Vagina (tissue), 2 donors: ENCODE measurements at places on chromosomes 16 and 17.
A peak's percentile ranks its signal among the peaks of the same experiment; 100 is the strongest.

GRCh38 chr17:73157521-73157890 lies 7.3 kb upstream of the SSTR2 start:
- DNase-seq, result no peak

GRCh38 chr16:12000032-12000431 lies 23.5 kb downstream of the SNX29 start:
- DNase-seq, result no peak

GRCh38 chr16:84950906-84951305 lies 60.4 kb downstream of the ZDHHC7 start:
- DNase-seq, result no peak

DNA sequence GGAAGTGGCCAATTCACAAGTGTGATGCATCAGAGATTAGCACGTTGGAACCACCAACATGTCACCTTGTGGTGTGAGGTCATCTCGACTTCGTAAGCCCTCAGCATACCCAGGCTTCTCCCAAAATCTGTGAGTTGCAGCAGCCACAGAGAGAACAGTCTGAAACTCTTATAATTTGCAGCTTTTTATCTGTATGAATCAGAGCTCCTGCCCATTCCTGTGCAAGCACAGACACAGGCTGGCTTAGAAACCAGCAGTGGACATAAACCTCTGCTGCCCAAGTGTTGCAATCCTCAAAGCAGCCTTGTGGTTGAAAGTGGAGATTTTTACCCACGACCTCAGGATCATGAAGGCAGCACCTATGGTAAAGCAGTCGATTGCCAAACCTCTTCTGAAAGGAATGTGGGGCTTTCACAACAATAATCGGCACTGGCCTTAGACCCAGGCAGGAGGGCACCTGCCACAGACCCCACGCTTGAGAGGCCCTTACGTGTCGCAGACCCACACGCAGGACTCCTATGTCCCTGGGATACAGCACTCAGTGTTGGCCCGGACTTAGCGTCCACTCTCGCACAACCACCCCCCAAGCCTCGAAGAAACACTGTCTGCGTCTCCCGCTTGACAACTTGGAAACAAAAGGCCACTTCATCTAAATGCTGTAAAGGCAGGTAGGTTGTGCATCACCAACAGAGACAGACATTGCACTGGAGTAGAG lies 24.5 kb upstream of the OSGIN1 start:
- DNase-seq, result no peak

- DNase-seq, result no peak
These were observed 1.7 kb downstream of the SPHK1 start for GRCh38 chr17:76385892-76386786.

GRCh38 chr16:47037396-47037745 lies 63.9 kb upstream of the DNAJA2 start:
- DNase-seq, result no peak

DNA sequence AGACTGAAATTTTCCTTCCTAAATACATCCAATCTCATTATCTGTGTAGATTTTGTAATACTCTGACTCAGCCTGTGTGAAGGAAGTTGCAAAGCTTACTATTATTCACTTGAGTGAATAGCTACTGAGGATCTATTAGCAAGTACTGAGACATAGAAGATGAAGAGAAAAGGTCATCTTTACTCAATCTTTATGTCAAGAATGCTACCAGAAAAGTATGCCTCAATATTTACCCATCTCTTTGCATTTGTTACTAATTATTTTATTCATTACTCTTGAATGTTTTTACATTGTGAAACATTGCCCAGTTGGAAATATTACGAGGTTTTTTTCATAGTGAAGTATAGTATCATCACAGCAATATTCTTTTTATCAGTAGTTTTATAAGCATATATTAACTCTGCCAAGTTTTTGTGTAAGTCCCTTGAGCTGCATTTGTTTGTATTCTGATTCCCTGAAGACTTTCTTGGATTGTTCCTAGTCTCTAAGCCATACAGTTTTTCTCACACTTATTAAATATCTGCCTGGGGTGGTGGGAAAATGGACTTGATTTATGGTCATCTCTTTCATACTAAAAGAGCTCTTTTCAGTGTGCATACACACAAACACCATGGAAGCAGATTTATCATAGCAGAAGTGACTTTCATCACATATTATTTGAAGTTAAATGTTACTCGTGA lies 110.4 kb downstream of the MRTFB start:
- no peak for DNase-seq

DNA sequence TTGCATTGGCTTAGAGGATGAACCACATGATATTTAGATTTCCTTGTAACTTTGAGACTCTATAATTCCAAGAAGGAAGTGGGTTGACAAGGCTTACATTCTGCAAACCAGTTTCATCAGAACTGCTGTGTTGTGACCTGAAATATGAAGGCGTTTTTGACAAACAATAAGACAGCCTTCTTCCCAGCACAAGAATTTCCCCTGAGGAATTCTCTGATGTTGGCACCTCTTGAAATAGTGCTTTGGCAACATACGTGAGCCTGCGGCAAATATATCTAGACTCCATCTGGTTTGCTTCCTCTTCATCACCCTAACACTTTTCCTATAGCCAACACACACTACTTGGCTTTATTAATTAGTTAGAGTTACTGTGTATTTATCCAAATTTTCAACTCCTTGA lies 585.5 kb upstream of the SOX9 start:
- no peak for DNase-seq

- no peak for DNase-seq
These were observed 40.1 kb downstream of the PEMT start for GRCh38 chr17:17551361-17551760.

GRCh38 chr17:39979016-39979670 lies 1.5 kb upstream of the PSMD3 start:
- no peak for DNase-seq

DNA sequence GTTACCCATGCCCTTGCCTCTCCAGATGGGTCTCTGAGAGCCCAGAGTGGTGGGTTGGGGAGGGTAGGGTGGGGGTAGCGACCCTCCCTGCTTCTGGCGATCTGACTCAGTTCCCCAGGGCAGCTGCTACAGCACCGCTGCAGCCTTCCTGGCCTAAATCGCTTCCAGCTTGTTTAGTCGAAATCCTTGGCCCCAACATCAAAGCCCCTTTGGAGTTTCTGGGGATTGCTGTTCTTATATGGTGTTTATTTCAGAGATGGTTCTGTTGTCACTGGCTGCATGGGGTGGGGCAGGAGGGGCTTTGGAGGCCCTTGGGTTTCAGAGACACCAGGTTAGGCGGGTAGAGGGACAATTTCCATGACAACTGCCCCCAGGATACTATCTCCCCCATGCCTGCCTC lies 35.9 kb downstream of the FZD2 start:
- DNase-seq, result no peak

GRCh38 chr16:79721270-79721669 lies 120.7 kb upstream of the MAF start:
- no peak for DNase-seq

DNA sequence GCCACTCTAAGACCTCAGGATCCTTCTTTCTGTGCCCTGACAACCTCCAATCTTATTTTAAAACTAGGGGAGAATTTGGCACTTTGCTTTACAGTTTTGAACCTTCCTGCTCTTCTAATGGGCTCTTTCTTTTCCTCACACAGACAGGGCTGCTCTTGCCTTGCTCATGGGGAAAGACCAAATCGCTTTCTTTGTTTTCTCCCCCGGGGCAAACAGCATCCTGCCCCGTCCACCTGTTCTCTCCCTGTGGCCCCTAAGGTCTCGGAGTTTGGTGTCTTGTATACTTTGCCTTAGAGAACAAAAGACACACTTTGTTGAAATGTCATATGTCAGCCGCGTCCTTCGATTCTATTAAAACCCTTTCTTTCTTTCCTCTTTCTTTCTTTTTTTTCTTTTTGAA lies 306.7 kb upstream of the SALL1 start:
- no peak for DNase-seq

DNA sequence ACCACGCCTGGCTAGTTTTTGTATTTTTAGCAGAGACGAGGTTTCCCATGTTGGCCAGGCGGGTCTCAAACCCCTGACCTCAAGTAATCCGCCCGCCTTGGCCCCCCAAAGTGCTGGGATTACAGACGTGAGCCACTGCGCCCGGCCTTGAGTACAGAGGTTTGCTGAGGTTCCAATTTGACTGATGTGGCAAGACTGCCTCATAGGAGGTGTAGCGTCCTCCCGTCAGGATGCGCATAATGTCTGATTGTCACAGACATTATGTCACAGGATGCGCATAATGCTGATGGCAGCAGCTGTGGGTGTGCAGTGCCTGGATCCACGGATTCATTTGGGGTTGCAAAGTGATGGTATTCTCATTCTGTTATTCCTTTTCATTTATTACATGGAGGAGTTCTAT lies 45.2 kb downstream of the HAPSTR1 start:
- no peak for DNase-seq

GRCh38 chr16:62720651-62721050 lies 684.4 kb upstream of the CDH8 start:
- DNase-seq, result no peak

- peak; percentile 60 for DNase-seq
These were observed 18.7 kb upstream of the ADGRG1 start for GRCh38 chr16:57609541-57610401.

- DNase-seq, result peak; percentile 42
These were observed 25.6 kb downstream of the WIPI1 start for GRCh38 chr17:68431661-68432071.

DNA sequence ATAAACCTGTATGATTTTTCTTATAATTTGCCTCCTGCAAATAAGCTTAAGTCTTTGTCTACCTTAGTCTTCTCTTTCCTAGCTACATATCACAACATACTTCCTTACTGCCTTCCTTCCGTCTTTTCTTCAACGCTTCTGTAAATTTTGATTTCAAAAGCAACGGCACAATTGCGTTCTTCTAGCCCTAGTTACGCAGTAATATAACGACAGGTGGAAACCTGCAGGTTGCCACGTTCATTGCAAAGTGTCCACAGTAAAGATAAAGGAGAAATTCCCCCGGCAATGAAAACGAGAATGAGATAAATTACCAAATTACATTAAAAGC lies 546 bp upstream of the PSMD7 start:
- no peak for DNase-seq

DNA sequence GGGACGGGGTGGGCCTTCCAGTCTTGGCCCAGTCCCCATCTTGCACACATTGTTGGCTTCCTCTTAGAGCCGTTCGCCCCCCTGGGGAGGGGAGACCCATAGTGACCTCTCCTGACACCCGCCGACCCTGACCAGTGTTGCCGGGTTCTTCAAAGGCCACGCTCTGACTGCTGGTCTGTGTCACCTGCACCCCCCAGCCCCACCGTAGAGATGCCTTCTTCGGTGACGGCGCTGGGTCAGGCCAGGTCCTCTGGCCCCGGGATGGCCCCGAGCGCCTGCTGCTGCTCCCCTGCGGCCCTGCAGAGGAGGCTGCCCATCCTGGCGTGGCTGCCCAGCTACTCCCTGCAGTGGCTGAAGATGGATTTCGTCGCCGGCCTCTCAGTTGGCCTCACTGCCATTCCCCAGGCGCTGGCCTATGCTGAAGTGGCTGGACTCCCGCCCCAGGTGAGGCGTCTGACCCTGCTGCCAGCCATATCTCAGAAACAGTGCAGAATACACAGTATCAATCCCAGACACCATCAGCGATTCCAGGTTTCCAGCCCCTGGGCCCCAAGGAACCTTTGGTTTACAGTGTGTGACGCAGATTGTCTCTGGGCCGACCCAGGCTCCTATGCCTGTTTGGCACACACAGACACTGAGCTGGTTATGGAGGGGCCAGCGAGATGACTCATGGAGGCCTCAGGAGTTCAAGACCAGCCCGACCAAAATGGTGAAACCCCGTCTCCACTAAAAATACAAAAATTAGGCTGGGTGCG lies 1.3 kb downstream of the SLC26A11 start:
- DNase-seq, result no peak

GRCh38 chr16:52597073-52597771 lies 50.3 kb upstream of the TOX3 start:
- DNase-seq, result no peak

DNA sequence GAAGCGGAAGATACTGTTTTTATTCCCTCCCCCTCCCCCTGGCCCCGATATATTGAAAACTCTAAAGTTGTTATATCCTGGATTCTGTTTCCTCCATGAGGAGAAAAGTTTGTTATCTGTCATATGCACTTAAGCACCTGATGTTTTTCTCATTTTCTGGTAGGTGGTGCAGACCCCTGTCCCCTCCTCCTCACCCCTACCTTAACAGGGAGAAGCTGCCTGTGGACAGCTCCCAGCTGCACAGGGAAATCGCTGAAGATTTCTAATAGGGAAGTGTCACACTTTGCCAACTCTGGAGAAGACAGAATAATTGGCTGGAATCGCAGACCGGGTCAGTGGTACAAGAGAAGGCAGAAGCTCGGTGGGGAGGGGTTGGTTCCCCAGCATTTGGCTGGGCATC lies 45.3 kb upstream of the TOB1 start:
- no peak for DNase-seq

DNA sequence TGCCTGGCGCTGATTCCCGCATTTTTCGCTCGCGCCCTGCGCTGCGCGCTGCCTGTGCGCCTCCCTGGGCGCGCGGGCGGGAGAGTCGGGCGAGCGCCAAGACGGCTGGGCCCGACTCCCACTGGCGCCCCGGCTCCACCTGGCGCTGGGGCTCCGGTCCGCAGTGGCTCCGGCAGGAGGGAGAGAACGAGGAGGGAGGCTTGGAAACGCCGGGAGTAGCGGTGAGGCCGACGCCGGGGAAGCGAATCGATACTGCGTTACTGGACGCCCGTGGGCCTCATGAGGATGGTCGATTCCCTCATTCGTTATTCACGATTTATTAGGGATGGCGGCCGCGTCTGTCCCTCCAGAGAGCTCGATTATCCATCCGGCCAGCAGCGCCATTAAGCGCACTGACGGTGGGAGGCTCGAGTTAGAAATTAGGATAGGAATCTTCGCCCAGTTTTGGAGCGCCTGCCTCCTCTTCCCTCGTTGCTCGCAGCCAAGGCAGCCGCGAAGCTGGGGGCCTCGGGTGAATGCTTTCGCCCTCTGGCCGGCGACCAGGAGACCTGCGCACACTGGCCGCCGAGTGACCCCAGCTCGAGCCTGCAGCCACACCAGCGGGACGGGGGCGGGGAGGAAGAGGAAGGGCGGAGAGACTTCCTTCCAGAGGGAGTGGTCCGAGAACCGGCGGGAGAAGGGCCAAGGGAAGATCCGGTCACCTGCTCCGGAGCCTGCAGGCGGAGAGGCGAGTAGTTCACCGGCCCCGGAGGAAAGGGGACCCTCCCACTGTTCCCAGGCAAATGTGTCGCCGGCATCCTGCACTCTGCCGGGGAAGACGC lies 1.3 kb upstream of the PCGF2 start:
- DNase-seq, result peak; percentile 95

DNA sequence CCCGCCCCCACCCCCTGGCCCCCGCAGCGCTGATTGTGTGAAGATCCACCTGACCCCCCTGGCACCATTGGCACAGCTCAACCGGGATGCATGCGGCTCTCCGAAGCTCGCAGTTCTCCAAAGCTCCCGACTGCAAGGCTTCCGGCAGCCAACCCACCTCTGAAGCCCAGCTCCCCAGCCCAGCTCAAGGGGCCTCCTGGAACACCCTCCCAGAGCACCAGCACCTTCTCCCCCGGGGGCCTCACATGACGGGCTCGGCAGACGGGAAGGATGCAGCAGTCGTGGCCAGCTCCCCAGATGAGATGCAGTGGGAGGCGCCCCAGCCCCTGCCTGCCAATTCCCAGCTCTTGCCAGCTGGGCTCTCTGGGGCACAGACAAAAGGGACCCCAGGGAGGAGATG lies 215.3 kb downstream of the ZNF423 start:
- DNase-seq, result no peak
